ENCODE measurements at places on chromosomes 13 and 19. TPM values are rescaled to one million over a fixed set of nuclear protein-coding genes. Genes with fewer than 3 reads are reported as not detected.

DNA sequence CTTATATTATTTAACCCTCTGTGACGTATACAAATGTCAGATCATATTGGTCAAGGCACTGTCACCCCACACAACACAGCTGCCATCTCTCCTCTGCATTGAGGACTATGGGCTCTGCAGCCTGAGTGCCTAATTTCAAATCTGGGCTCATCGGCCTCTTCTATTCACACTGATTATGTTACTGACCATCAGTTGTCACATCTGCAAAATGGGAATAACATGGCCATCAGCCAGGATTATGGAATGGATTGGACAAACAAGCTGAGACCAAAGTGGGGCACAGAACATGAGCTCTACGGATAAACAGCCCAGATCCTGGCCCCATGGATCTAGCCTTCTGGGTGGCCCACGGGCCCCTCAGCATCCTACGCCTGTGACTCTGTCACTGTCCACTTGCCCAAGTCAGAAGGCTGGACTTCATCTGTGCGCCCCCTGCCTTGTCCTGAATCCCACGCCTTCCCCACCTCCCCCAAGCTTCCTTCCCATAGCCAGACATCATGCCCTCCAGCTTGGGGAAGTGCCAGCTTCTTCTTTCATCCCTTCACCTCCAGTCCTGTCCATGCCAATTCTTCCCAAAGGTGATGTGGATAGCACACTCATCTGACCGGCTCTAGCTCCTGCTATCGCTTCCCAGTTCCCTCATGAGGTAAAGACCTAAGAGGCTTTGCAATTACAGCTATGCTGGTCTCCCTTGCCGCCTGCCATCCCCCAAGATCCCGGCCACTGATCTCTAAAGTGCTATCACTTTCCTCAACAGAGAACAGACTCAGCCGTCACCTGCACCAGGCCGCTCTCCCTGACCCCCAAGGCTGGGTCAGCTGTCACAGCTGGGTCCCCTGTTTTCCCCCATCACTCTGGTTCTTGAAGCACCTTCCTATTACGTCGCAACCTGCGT is 872 bp downstream of the FARSA start:
- peak overlapping the region; percentile 87 for H3K4me3 ChIP-seq
- H3K27me3 ChIP-seq = no peaks in the 10 kb centered on the region
- peaks cover 17% of the 10 kb centered on the region for H3K4me1 ChIP-seq
- H3K36me3 ChIP-seq = peaks cover 32% of the 10 kb centered on the region
- peak overlapping the region; percentile 71 for H3K27ac ChIP-seq

DNA sequence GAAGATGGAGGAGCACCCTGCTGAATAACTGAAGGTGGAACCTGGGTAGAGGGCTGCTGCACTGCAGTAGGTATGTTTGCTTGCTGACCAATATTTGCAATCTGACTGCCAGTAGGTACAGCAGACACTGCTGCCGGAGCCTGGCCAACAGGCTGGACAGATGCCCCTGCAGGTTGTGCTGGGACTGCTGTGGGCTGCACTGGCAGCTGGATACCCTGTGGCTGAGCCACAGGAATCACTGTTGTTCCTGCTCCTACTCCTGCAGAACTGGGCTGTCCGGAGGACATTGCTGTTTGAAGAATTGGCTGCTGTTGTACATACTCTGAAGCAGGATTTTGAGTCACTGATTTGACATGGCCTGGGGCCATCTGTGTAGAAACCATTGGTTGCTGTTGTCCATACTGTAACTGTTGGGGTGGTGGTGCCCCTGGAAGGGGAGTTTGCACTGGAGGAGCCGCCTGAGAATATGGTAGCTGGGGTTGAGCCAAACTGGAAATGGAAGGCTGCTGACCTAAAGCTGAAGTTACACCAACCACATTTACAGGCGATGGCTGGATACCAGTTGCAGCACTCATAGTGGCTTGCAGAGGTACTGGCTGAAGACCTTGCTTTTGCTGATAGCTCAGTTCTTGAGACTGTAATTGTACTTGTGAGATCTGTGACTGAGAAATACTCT is 2.2 kb downstream of the TSC22D1 start:
- no peaks in the 10 kb centered on the region for H3K27me3 ChIP-seq
- H3K36me3 ChIP-seq = peaks cover 13% of the 10 kb centered on the region
- H3K4me3 ChIP-seq = no peak overlapping the region
- no peak overlapping the region for H3K27ac ChIP-seq

DNA sequence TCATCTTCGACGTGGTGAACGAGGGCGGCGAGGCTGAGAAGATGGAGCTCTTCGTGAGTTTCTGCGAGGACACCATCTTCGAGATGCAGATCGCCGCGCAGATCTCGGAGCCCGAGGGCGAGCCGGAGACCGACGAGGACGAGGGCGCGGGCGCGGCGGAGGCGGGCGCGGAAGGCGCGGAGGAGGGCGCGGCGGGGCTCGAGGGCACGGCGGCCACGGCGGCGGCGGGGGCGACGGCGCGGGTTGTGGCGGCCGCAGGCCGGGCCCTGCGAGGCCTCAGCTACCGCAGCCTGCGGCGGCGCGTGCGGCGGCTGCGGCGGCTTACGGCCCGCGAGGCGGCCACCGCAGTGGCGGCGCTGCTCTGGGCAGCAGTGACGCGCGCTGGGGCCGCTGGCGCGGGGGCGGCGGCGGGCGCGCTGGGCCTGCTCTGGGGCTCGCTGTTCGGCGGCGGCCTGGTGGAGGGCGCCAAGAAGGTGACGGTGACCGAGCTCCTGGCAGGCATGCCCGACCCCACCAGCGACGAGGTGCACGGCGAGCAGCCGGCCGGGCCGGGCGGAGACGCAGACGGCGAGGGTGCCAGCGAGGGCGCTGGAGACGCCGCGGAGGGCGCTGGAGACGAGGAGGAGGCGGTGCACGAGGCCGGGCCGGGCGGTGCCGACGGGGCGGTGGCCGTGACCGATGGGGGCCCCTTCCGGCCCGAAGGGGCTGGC is 52.6 kb downstream of the MAP4K1 start:
- H3K27ac ChIP-seq = no peak overlapping the region
- peak; percentile 16 for DNase-seq

- H3K36me3 ChIP-seq = peaks cover 39% of the 10 kb centered on the region
- H3K4me1 ChIP-seq = no peaks in the 10 kb centered on the region
- H3K27me3 ChIP-seq = no peaks in the 10 kb centered on the region
- DNase-seq = no peak
- no peak overlapping the region for H3K27ac ChIP-seq
Observed at GRCh38 chr19:3196064-3196932, 10.6 kb downstream of the NCLN start.

TFPT gene
- 16.6 TPM for total RNA-seq

ALOX5AP gene
- 3.6 TPM for total RNA-seq

GNA15 gene
- 2.0 TPM for total RNA-seq
